ENCODE measurements at places on chromosomes 16 and 17.

GRCh38 chr17:36910513-36910912, 26.8 kb upstream of the LHX1 start:
- DNase-seq = no peak

GRCh38 chr17:9307313-9307998, 268.2 kb downstream of the STX8 start:
- no peak for DNase-seq

- DNase-seq = peak; percentile 14
Measured at GRCh38 chr16:50677351-50677750, 3.8 kb downstream of the SNX20 start.

DNA sequence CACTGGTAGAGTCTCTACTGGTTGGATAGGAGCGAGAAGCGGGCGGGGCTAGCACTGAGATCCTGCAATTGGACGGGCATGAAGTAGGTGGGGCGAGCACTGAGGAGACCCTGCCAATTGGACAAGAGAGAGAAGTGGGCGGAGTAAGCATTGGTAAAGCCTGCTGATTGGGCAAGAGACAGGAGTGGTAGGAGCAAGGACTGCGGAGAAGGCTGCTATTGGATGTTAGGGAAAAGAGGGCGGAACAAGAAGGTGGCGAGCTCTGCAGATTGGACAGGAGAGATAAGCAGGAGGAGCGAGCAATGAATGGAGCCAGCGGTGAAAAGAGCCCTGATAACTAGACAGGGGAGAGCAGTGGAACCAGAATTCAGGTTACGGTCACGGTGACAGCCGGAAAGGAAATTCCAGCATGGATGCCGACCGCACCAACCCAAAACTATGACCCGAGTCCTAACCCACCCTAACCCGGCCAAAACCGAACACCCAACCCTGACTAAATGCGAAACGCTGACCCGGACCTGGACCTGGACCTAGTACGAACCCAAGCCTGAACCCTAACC, 4.8 kb downstream of the SCGB1C2 start:
- no peak for DNase-seq

DNA sequence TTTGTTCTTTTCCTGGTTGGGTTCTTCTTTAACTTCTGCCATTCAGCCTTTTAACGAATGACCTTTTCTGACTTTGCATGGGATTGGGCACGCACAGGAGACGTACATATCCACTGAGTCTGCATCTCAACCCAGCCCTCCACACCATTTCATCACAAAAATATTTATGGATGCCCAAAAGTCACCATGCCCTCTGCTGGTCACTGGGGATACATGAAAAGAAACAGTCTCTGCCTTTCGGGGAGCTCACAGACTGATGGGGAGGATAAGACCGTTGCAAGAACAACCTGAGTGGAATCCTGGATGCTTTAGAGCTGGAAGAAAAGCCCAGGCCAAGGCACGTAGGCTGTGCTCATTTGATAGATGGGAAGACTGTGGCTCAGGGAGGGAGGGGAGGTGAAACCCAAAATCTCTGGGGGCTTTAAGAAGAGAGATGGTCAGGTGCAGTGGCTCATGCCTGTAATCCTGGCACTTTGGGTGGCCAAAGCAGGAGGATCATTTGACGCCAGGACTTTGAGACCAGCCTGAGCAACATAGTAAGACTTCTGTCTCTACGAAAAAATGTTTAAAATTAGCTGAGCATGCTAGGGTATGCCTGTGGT, 7.9 kb upstream of the MT2A start:
- DNase-seq = peak; percentile 41

DNA sequence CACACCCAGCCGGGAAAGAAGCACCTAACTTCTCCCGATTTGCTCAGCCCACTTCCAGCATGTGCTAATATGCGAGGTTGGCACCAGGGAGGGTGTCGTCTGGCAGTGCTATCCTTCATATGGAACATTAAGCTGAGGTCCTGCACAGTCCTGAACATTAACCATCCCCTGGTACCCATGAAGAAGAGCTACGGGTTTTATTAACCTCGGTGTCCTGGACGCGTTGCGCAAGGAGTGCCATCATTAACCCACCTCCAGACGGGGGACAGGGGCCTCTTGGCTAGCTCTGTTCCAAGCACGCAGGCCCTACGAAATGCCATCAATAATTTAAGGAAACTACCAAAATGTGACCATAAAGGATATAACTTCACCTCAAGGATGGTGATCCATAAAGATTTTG, 193.5 kb downstream of the MAF start:
- no peak for DNase-seq

DNA sequence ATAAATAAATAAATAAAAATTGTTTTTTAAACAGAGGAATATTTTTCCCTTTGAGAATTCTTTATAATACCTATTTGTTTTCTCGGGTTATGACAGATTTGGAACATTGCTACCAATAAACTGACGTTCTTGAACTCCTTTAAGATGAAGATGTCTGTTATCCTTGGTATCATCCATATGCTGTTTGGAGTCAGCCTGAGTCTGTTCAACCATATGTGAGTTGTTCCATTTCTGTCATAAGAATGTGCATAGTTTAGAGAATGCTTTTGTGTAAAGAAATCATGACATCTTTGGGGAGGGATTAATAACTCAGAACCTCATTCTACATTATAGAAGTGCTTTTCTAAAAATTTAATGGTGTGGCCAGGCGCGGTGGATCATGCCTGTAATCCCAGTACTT, 37.2 kb upstream of the NAGLU start:
- no peak for DNase-seq

- DNase-seq = no peak
Measured at GRCh38 chr17:78805301-78805700, 23.2 kb upstream of the CYTH1 start.

DNA sequence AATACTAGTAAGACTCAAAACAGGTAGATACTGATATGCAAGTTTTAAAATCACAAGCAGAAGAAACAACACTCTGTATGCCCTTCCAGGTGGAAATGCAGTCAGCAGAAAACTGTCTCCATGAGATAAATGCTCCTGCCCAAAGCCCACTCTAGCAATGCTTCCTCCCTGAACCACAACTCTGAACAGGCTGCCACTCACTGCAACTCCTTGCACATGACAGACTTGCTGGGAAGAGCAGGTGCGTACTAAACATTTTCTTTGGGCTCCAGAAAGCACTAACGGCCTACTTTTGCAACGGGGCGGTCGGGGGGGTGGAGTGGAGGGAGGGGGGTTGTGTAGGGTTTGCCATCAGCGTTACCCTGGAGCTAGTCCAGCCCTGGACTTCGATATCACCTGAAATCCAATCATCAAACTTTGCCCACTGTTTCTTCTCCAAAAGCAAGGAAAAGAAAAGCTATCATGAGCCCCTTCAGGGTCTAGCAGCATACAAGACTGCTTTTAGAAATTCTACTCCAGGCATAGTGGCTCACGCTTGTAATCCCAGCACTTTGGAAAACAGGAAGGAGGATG, 46.1 kb downstream of the ANKRD11 start:
- no peak for DNase-seq

DNA sequence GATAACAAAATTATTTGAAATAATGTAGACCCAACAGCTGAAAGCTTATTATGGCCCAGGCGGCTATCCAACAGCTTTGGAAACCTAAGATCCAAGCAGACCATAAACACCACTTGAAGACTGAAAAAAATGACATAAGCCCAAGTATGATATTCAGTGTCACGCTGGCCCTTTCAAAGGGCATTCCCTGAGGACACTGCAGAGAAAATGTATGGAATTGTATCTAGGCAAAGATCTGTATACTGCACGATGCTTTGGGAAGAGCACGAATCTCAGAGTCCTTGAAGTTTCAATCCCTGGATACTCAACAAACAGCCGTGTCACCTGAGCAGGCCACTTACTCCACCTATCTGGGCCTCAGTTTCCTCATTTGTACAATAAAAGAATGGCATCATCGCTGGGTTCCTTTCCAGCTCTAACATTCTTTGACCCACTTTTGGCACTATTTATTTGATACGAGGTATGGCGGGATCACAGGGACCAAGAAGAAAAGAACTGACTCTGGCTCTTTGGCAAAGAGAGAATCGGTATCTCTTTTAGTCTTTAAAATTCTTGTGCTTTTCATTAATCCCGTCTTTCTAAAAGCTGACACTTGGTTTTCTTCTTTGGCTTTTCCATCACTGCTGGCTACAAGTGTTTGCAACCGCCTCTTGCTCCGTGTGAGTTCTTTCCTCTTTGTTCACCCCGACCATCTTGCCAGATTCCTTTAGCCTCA, 1.2 kb downstream of the STAT5B start:
- DNase-seq = peak; percentile 13

DNA sequence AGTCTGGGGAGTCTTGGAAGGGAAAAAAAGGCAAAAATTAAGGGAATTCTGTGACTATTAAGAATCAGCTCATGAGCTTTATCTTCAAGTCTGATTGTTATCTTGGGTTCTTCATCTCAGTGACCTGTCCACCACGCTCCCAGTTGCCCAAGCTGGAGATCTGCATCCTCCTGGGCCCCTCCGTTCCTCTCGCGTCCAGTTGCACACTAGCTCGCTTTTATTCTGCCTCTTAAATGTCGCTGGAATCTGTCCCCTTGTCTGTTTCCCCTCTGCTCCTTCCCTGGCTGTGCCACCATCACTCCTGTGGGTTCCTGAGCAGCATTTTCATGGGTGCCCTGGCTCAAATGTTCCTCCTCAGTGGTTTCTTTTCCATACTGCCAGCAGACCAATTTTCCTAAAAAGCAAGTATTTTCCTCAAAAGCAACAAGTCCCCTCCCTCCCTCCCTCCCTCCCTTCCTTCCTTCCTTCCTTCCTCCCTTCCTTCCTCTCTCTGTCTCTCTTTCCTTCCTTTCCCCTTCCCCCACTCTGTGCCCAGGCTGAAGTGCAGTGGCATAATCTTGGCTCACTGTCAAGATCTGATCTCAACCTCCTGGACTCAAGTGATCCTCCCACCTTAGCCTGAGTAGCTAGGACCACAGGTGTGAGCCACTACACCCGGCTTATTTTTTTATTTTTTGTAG, 1.4 kb downstream of the ENDOV start:
- no peak for DNase-seq

DNA sequence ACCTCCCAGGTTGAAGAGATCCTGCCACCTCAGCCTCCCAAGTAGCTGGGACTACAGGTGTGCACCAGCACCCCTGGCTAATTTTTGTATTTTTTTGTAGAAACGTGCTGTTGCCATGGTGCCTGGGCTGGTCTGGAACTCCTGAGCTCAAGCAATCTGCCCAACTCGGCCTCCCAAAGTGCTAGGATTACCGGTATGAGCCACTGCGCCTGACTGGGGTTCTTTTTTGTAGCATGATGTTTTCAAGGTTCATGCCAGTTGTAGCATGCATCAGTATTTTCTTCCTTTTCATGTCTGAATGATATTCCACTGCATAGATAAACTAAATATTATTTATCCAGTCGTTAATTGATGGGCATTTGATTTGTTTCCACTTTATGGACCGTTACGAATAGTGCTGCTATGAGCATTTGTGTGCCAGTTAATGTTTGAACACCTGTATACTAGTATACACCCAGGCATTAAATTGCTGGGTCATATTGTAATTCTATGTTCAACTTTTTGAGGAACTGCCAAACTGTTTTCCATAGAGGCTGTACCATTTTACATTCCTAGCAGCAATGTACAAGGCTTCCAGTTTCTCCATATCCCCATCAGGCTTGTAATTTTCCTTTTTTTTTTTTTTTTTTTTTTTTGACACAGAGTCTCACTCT, 24.8 kb upstream of the CEP20 start:
- no peak for DNase-seq

- no peak for DNase-seq
Measured at GRCh38 chr17:57629470-57629869, 115.6 kb downstream of the CCDC182 start.

GRCh38 chr17:45263477-45263860, 1.6 kb upstream of the SPATA32 start:
- no peak for DNase-seq

DNA sequence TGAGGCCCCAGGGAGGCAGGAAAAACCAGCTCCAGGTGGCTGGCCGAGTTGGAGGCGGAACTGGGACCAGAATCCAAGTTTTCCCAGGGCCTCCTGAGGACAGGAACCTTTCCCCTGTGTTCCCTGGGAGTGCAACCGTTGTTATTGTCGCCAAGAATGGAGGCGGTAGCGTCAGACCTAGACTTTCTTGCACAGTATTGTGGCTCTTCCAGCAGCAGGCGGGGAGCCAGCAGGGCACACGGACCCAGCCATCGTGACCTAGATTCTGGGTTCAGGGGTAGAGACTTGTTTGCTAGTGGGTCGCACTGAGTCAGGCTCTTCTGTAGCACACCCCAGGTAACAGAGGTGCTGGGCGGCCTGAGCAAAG, 667 bp upstream of the KIF19 start:
- no peak for DNase-seq

DNA sequence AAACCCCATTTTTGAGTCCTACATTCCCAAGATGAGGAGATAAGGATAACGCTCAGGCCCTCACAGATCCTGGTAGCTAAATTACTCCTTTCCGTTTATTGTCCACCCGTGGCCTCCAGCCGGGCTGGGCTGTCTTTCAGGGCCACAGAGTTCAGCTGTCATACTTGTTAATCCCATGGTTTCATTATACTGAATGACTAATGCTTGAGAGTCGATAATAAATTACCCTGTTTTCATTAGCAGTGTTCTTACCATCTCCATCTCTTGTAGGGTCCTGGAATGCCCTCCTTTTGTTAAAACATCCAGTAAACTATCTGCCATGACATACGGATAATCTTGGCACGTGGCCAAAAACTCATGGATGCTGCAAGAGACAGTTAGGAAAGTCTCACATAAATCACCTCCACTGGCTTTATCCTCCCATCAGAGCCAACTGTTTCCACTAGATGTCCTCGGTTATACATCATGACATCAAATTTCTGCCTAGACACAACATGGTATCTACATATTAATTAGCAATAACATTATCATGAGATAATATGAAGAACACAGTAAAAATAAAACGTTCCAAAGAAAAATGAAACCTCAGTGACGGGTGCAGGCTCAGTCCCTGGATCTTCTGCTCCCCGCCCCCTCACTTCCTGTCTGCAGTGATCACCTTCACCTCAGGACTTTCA, 45.3 kb downstream of the BRD7 start:
- DNase-seq = peak; percentile 61

GRCh38 chr17:28792877-28793661, 49.3 kb downstream of the TRAF4 start:
- DNase-seq = no peak
